ENCODE measurements at places on chromosomes 13 and 19.

- DNase-seq: no peak
Observed at GRCh38 chr13:109773276-109773675, 13.1 kb downstream of the IRS2 start.

GRCh38 chr13:34335014-34336007, 517.4 kb downstream of the RFC3 start:
- no peak for DNase-seq

GRCh38 chr13:49512578-49512977, 16.8 kb downstream of the PHF11 start:
- DNase-seq: no peak

DNA sequence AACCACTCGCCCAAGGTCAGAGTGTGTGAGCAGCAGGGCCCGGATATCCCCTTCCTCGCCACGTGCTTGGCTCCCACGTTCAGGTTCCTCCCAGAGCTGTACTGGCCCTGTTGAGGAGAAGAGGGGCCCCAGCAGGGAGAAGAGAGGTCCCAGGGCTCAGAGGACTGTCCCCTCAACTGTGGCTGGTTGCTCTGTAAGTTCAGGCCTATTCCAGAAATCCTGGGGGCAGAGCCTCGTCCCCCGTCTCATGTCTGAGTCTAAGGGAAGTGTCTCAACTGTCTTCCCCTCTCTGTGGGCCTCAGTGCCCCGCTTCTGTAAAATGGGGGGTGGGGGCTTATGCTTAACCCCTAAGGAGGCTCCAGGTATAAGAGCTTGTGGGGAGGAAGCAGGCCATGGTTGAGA, 3.9 kb downstream of the PPP5C start:
- DNase-seq: peak; percentile 46

GRCh38 chr13:108828086-108828815, 198.8 kb downstream of the MYO16 start:
- DNase-seq: no peak

DNA sequence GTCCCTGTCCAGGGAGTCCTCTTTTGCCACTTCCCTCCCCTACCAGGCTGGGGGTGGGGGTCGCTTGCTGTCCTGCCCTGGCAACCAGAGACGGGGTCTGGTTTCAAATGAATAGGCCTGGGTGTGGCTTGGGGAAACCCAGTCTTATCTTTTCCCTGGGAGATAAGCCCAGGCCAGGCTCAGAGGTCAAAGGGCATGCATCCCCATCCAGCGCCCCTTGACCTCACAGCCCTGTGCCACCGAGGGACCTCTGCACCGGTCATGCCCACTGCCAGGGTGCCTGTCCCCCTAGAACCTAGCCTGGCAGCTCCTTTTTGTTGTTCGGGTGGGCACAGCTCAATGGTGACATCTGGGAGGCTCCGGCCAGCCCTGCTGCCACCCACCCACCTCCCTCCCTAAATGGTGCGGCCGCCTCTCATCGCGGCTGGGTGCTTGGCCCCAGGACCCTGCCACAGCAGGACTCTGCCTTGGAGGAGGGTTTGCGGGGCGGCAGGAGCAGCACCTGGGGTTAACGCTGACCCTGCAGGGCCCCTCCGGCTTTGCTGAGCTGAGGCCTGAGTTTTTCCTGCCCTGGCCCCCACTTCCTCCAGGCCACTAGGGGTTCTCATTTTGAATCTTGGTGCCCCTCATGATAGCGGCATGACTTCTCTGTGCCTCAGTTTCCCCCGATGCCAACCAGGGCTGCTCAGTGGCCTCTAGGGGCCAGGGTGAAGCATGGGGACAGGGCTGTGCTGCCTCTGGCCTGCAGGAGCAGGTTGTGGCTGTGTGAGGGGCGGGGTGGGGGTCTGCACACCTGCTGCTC, 2.9 kb upstream of the CERS1 start:
- DNase-seq: no peak

DNA sequence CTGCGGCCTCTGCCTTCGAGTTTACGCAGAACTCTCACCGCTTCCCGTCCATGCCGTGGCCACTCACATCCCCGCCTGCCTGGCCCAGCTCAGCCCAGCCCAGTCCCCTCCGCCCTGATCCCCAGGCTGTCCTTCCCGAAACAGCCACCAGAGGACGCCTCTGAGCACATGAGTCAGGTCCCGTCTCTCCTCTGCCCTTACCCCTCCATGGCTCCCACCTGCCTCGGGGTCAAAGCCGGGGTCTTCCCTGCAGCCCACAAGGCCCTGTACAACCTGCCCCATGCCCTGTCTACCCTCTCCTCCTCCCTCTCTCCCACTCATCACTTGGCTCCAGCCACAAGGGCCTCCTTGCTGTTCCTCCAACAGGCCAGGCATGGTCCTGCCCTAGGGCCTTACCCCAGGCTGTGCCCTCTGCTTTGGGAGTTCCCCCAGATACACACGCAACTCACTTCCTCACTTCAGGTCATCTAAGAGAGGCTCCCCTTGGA, 8.1 kb upstream of the SEMA6B start:
- DNase-seq: peak; percentile 67

DNA sequence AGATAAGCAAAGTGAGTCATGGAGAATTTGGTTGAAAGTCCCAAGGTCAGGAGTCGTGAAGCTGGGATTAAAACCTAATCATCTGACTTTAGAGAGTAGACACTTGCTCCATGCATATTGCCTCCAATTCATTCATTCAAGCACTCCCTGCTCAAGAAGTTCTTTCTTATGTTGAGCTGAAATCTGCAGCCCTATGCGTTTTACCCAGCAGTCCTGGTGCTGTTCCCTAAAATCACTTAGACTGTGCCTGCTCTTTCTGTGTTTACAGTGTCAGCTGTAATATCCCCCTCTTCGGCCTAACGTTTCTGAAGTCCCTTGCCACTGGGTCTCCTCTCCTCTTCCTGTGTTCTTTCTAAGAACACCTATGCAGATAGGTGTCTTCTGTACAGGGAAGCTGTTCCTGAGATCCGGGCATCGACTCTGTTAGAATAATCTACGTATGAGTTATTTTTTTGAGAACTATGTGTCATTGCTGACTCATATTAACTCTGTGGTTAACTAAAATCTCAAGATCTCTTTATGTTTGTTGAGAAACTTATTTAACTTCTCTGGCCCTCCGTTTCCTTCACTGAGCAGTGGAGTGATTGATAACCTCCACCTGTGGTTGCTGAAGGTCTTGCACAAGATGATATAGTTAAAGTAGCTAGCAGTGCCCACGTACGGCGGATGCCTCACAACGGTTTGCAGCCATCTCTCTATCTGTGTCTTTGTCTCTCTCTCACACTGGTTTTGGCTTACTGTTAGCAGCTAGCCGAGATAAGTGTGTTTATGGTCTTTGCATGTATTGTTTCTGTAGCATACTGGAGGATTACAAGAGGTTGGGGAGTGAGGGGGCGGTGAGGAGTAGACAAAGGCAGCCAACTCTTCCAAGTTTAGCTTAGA, 4.7 kb downstream of the ALOX5AP start:
- DNase-seq: peak; percentile 63

- DNase-seq: no peak
Observed at GRCh38 chr13:51180853-51181511, 41.2 kb upstream of the FAM124A start.

DNA sequence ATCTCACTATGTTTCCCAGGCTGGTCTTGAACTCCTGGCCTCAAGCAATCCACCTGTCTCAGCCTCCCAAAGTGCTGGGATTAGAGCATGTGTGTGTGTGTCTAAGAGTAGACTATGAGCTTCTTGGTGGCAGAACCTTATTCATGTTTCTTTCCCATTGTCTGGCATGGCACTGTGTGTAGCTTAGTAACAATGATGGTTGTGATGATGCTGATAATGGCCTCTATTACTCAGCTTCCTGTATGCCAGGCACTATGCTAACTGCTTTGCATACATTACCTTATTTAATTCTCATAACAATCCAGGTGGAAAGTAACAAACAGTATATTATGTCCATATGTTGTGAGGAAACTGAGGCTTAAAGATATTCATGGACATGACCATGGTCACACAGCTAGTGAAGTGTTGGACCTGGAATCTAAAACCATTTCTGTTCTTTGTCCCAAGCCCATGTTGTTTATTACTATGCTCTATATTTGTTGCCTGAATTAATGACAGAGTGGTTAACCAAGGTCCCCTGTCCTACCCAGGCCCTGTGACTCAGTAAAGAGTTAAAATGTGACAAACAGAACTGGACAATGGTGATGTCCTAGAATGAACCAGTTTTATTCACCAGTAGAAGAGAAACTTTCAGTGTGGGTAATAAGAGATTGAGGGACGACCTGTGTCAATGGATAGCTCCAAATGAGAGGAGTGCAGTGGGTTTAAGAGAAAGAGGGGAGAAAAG, 109.6 kb downstream of the KLF5 start:
- DNase-seq: no peak

GRCh38 chr19:39780894-39781293, 2.2 kb downstream of the LEUTX start:
- no peak for DNase-seq

- DNase-seq: peak; percentile 51
Observed at GRCh38 chr19:17405250-17406045, at the start of gene BST2. Gene BST2, minus strand, starts transcription at chr19:17405630. Its CDS starts 55 bp downstream, at chr19:17405575.

GRCh38 chr19:32268381-32268780, 77.0 kb upstream of the ZNF507 start:
- DNase-seq: no peak

- DNase-seq: no peak
Observed at GRCh38 chr13:94298346-94298745, 181.1 kb downstream of the DCT start.

DNA sequence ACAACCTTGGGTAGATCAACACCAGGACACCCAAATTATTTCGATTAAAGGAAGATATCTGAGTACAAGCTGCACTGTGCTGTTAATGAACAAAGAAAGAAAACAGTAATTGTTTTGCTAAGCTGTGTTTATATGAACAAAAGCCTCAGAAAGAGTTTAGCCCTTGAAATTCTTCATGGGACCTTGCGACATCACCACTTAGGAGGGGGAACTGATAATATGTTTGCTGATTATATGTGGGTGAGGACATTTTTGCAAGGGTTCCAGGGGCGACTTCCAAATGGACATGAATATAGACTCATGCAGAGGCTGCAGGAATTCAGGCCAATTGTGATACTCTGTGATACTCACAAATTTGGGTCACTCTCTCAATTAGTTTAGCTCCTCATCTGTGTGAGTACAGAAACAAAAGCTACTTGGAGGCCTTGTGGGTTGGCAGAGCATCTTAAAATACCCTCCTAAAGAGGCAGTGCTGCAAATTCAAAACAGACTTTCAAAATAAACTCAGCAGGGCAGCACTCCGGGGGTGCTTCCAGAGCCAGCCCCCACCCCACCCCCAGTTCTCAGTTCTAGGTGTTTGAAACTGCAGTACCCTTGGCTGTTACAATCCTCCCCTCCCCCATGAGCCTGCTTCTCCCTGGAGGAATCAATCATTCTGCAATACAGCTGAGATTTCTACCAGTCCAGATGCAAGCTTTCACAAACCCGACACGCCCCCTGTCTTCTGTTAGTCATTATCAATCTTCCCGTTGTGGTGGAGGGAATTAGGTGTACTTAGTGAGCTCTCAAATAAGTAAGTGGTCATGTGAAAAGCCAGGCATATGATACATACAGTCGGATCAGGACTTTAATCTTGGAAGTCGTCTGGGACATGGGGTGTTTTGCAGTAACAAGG, 97.0 kb upstream of the MBNL2 start:
- no peak for DNase-seq

- no peak for DNase-seq
Observed at GRCh38 chr19:51196181-51196580, 28.7 kb upstream of the CD33 start.

- no peak for DNase-seq
Observed at GRCh38 chr19:3577723-3578344, 5.1 kb downstream of the HMG20B start.

GRCh38 chr19:51891193-51891747, 3.5 kb upstream of the ZNF577 start:
- peak; percentile 2 for DNase-seq

DNA sequence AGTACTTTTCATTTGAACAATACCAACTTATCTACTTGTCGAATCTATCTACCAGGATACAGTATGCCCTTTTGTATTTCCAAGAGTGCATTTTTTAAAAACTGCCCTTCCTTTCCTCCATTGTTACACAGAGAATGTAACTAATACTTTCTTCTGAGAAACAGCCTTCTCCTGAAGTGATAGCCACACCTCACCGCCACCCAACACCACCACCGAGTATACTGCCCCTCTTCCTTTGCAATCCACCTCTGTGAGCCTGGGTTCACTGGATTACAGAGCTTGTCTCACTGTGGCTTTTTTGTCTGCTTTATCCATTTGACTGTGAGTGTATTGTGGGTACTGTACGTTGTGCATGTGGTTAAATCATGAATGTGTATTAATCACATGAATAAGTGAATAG, 305.4 kb downstream of the KLF12 start:
- DNase-seq: no peak

DNA sequence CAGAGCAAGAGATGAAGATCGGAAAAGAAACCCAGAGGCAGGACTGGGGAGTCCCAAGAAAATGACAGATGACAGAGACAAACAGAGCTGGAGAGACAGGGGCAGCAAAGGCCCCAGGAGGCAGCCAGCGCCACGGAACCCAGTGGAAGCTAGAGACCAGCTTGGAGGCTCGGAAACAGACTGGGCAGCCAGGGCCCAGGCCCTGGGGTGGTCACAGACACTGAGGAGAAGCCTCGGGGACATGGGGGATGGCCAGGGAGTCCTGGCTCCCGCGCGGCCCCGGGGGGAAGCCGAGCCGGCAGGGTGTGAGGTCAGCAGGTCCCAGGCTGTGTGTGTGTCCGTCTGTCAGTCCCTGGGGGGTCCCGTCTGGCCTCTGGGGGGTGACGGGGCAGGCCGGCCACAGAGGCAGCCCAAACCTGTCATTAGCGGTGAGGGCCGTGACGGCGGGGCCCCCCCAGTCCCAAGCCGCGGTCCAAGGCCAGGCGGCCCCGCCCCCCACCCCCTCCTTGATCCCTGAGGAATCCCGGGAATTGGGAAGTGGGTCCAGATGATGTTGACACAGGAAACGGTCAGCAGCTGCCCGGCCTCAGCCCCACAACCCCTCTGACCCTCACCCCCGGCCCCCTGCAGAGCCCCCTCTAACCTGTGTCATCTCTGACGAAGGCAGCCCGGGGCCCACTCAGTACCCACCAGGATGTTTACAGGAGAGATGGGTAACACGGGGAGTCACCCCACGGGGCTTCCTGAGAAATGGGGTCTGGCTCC, 2.5 kb upstream of the TMEM190 start:
- DNase-seq: no peak

DNA sequence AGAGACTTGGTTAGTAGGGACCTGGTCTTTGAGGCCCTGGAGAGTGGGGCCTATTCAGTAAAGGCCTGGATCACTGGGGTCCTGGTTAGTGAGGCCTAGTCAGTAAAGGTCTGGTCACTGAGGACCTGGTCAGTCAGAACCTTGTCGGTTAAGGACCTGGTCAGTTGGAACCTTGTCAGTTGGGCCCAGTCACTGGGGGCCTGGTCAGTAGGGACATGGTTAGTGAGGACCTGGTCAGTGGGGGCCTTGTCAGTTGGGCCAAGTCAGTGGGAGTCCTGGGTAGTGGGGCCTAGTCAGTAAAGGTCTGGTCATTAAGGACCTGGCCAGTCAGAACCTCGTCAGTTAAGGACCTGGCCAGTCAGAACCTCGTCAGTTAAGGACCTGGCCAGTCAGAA, 43.2 kb upstream of the TPM4 start:
- DNase-seq: no peak
